ENCODE measurements at places on chromosomes 2 and 18.
A peak's percentile ranks its signal among the peaks of the same experiment; 100 is the strongest.

DNA sequence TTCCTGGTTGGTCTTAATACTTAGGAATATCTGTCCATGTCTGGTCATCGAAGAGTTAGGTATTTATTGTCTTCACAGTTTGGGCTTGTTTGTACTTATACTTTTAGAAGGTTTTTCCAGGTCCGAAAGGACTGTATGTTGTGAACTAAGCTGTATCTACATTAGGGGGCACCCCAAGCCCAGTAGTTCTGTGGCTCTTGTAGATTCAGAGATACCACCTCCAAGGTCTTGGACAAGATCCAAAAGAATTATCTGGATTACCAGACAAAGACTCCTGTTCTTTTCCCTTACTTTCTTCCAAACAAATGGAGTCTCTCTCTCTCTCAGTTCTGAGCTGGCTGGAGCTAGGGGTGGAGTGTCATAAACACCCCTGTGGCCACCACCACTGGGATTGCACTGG is 328.7 kb downstream of the ZNF804A start:
- no peak for DNase-seq

GRCh38 chr2:9250091-9250490 is 43.5 kb downstream of the ASAP2 start:
- DNase-seq, result no peak

- peak; percentile 78 for DNase-seq
These were observed 135.2 kb upstream of the HAAO start for GRCh38 chr2:42927334-42928160.

- no peak for DNase-seq
These were observed 50.2 kb upstream of the ANKRD44 start for GRCh38 chr2:197360744-197361156.

DNA sequence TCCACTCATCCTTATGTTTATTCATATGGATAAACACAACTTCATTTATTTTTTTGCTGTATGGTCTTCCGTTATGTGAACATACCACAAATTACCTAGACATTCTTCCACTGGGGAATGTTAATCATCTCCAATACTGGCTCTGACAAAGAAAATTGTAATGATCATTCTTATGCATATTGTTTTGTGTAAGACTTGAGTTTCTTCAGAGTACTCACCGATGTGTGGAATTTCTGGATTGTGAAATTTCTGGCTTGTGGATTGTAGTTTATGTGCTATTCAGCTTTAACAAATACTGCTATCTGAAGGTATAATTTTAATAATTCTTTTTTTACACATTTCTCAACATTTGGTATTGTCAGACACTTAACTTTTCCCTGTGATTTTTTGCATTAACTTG is 212.2 kb upstream of the THUMPD2 start:
- no peak for DNase-seq

Measured in right kidney (tissue), 9 donors.